Activated naive CD4-positive, alpha-beta T cell treated with Interleukin-2 at 50 U/mL for 16 hours (primary cell): ENCODE measurements at places on chromosomes 12 and 14.

GRCh38 chr12:50746431-50746830 lies 17.5 kb upstream of the ATF1 start:
- DNase-seq = no peak

- peak; percentile 14 for DNase-seq
Observed at GRCh38 chr14:94008234-94008633, 11.1 kb downstream of the CCDC197 start.

- DNase-seq = no peak
Observed at GRCh38 chr12:88623777-88624548, 43.7 kb upstream of the KITLG start.

DNA sequence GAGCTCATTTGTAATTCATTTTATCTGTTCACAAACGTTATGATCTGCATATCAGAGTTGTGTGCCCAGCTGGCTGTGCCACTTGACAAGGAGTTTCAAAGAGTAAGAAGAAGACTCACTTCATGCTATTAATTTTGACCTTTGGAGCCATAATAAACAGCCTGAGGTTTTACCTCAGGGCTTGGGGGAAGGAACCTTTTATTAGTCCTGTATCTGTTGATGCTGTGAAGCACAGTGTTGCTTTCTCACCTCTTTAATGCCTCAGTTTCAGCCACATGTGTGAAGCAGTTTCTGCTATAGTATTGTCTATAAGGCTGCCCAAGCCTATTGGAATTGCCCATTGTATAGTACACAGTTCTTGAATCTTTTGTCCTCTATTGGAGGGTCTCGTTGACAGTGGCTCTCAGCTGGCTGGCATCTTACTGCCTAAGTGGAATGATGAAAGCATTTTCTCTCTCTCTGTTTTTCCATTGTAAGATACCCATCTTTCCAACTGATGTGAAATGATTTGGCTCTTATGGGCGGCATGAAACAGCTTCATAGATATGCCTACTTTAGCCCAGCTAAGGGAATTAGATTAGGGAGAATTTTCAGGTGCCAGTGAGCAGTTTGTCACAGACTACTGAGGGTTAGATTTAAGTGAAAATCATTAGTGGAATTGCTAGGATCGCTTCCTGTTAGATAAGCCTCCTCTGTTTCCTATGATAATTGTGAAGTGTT lies 34.7 kb downstream of the GPATCH2L start:
- DNase-seq = no peak

GRCh38 chr14:102885737-102886447 lies 36.6 kb upstream of the AMN start:
- DNase-seq = no peak

DNA sequence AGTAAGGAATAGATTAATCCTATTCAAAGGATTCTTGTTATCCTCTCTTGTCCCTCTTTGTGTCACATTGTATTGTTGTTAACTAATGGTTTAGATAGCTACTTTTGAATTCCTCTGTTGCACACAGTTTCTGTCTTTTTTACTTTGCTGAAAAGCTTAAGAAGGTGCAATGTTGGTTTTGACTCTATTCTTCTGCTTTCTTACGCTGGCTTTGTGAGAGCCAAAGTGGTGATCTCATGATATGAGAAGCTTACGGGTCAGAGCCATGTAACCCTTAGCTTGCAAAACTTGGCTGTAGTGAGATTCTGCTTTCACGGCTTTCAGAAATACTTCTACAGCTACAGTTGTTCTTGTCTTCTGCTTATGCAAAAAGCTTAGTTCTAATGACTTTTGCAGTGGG lies 239.7 kb downstream of the TRHDE start:
- no peak for DNase-seq

GRCh38 chr12:32843528-32844095 lies 53.0 kb downstream of the PKP2 start:
- no peak for DNase-seq

GRCh38 chr14:96279564-96279963 lies 23.6 kb downstream of the BDKRB1 start:
- no peak for DNase-seq

- DNase-seq = no peak
Observed at GRCh38 chr14:30223966-30224365, 296.3 kb upstream of the PRKD1 start.

GRCh38 chr12:10140001-10140400 lies 10.0 kb upstream of the CLEC7A start:
- peak; percentile 40 for DNase-seq

DNA sequence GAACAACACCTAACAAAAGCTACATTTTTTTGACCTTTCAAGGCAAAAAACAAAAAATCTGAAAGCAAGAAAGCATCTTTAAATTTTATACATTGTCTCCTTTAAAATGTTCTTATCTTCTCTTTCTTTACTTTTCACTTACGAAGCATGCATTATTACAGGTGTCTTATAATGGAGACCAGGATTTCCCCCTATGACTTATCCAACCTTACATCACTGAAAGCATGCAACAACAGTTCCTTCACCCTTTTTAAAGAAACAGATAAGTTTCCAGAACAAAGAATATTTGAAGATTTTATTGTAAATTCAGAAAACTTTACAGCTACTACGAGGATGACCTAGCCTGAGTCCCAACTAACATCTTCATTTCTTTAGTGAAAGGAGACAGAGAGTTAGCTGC lies 277.2 kb downstream of the AKAP6 start:
- no peak for DNase-seq

- DNase-seq = peak; percentile 32
Observed at GRCh38 chr14:95361373-95362137, 41.8 kb upstream of the CLMN start.

GRCh38 chr14:57501039-57501557 lies 7.4 kb upstream of the CCDC198 start:
- no peak for DNase-seq
